Activated T-cell treated with anti-CD3 and anti-CD28 coated beads, Interleukin-2, amount 50 U/mL, for 24 hours (primary cell): ENCODE measurements at places on chromosomes 3 and 15.

DNA sequence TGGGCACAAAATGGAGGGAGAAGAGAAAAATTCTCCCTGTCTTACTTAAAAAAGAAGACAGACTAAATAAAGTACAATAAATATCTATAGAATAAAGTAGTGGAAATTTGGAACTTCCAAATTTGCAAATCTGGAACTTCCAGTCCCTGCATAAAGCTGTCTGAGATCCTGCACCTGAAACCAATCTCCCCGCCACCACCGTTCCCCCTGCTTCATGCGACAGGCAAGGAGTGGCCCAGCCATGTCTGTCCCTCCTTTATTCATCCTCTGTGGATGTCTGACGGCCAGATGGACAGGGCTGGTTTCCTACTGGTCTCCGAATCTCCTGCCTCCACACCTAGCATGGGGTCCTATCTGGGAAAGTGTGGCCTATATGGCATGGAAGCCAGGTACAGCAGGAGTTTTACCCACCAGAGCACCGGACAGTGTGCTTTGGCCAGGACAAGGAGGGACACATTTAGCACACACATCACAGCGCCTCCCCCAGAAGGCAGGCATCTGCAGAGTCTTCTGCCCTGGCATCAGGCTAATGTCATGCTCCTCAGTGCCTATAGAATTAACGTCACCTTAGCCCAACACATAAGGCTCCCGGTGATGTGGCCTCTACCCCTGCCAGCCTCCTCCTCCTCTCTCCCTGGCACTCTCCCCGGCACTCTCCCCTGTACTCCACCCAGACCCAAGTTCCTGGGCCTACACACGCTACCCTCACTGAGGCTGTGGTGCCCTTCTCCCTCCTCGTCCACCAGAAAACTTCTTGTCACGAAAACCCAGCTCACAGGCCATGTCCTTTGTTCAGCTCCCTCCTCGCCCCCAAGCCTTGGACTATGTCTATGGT, 170.8 kb downstream of the XXYLT1 start:
- no peak for DNase-seq
- H3K4me1 ChIP-seq = peaks cover 10% of the 10 kb centered on the region
- H3K36me3 ChIP-seq = no peaks in the 10 kb centered on the region
- H3K27me3 ChIP-seq = no peaks in the 10 kb centered on the region
- H3K4me3 ChIP-seq = no peak overlapping the region
- no peak overlapping the region for H3K27ac ChIP-seq

GRCh38 chr3:76679541-76679940, 360.4 kb upstream of the ROBO2 start:
- no peaks in the 10 kb centered on the region for H3K4me1 ChIP-seq
- no peaks in the 10 kb centered on the region for H3K27me3 ChIP-seq
- DNase-seq = no peak
- H3K36me3 ChIP-seq = no peaks in the 10 kb centered on the region

GRCh38 chr3:100023150-100023549, 91.2 kb downstream of the FILIP1L start:
- H3K27me3 ChIP-seq = no peaks in the 10 kb centered on the region
- peaks cover 23% of the 10 kb centered on the region for H3K36me3 ChIP-seq
- no peak overlapping the region for H3K27ac ChIP-seq
- no peak for DNase-seq
- H3K4me3 ChIP-seq = no peak overlapping the region

GRCh38 chr3:62184559-62184958, 188.8 kb downstream of the FEZF2 start:
- no peak for DNase-seq
- H3K4me1 ChIP-seq = peaks cover 6% of the 10 kb centered on the region
- no peak overlapping the region for H3K27ac ChIP-seq
- no peaks in the 10 kb centered on the region for H3K36me3 ChIP-seq
- H3K27me3 ChIP-seq = no peaks in the 10 kb centered on the region

GRCh38 chr15:33831646-33832045, 136.7 kb upstream of the CHRM5 start:
- no peaks in the 10 kb centered on the region for H3K4me1 ChIP-seq
- no peak overlapping the region for H3K4me3 ChIP-seq
- H3K27me3 ChIP-seq = peaks cover 18% of the 10 kb centered on the region

GRCh38 chr3:185950728-185951127, 12.9 kb upstream of the TRA2B start:
- no peak overlapping the region for H3K4me3 ChIP-seq
- H3K27ac ChIP-seq = no peak overlapping the region
- DNase-seq = no peak
- H3K4me1 ChIP-seq = no peaks in the 10 kb centered on the region

GRCh38 chr3:52357151-52358080, 41.3 kb downstream of the DNAH1 start:
- no peak for DNase-seq
- no peaks in the 10 kb centered on the region for H3K4me1 ChIP-seq
- H3K4me3 ChIP-seq = no peak overlapping the region
- no peak overlapping the region for H3K27ac ChIP-seq
- no peaks in the 10 kb centered on the region for H3K27me3 ChIP-seq
